ENCODE measurements at places on chromosomes 2 and 18.

GRCh38 chr2:32064021-32064601, 755 bp downstream of the SPAST start:
- DNase-seq: no peak

DNA sequence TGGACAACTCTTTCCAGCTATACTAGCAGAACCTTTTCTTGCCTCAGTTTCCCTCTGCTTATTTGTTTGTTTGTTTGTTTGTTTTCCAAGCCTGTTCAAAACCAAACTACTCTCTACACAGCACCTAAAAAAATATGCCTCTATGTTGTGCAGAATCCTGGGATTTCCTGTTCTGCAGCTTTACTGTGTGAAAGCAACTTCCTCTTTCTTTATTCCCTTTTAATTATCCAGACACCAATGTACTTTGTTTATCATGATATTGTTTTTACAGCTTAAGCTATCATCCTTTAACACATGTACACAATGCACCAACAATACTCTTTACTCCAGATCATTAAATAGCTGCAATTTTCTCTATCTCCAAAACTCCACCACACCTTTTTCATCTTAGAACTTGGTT, 259.5 kb downstream of the EPHA4 start:
- no peak for DNase-seq

- DNase-seq: no peak
These were observed 556.0 kb upstream of the MEX3C start for GRCh38 chr18:51753365-51754057.

- no peak for DNase-seq
These were observed 398.0 kb downstream of the CDH2 start for GRCh38 chr18:27778925-27779324.

DNA sequence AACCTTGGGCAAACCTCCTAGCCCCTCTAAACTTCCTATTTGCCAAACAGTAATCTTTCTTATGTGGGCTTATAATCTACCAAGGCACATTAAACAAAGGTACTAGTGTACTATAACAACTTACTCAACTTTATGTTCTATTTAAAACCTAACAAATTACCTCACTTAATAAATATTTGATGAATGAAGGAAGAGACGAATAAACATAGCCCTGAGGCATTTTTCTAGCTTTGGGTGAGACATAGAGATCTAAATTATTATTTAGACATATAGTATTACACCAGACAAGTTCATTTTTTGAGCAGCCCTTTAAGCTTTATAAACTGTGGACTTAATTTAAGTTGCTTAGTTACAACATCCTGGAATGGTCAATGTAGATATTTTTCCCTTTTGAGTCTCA, 104.6 kb downstream of the UNC80 start:
- DNase-seq: no peak

GRCh38 chr2:140842110-140842509, 1288.7 kb downstream of the LRP1B start:
- no peak for DNase-seq

All from mesothelial cell of epicardium (in vitro differentiated cells).